Activated B cell treated with CpG ODN at 0.5 μM for 24 hours (primary cell): ENCODE measurements at places on chromosomes 12 and 14. TPM values are rescaled to one million over a fixed set of nuclear protein-coding genes. Genes with fewer than 3 reads are reported as not detected.

DNA sequence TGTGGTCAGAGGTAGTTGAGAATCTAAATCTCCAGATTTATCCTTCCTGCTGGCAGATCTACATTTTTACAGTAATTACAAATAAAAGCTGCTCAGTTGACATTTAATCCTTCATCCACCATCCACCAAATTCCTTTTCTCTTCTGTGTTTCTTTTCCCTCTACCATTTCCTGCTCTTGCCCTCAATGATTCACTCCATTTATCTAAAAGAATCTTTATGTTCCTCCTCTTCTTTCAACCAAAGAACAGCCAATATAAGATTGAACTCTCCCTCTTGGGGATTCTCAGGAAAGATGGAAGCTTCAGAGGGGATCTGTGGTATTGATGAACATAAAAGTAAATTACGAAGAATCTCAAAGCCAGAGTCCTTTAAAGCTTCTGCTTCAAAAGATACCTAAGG is 4.4 kb downstream of the MAP4K5 start:
- peaks cover 67% of the 10 kb centered on the region for H3K4me1 ChIP-seq
- H3K36me3 ChIP-seq: peaks cover 11% of the 10 kb centered on the region
- H3K27ac ChIP-seq: no peak overlapping the region
- no peaks in the 10 kb centered on the region for H3K27me3 ChIP-seq
- DNase-seq: no peak

DNA sequence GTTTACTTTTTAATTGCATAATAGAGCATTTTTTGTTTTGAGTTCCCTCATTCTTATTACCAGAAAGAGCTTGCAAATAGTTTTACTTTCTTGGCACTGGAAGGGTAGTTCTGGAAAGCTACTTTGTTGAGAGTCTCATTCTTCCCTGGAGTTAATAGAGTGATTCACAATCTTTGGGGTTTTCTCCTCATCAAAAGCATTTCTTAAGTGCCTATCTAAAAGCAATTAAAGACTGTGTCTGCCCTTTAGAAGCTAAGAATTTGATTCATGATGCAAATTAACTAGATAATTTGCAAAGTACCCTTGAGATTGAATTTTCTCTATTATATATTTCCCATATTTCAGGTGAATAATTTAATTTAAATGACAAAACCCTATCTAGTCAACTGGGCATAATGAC is 8.1 kb upstream of the BMAL2 start:
- H3K27me3 ChIP-seq: no peaks in the 10 kb centered on the region
- no peak overlapping the region for H3K4me3 ChIP-seq
- no peak overlapping the region for H3K27ac ChIP-seq
- H3K4me1 ChIP-seq: no peaks in the 10 kb centered on the region
- peaks cover 26% of the 10 kb centered on the region for H3K36me3 ChIP-seq
- DNase-seq: no peak

- no peaks in the 10 kb centered on the region for H3K4me1 ChIP-seq
- no peaks in the 10 kb centered on the region for H3K36me3 ChIP-seq
- H3K27me3 ChIP-seq: peaks cover 2% of the 10 kb centered on the region
- no peak for DNase-seq
- no peak overlapping the region for H3K4me3 ChIP-seq
Measured at GRCh38 chr12:58459191-58459590, 461.1 kb downstream of the LRIG3 start.

GRCh38 chr12:113478351-113479011 is 6.8 kb upstream of the LHX5 start:
- no peaks in the 10 kb centered on the region for H3K36me3 ChIP-seq
- no peak overlapping the region for H3K4me3 ChIP-seq
- no peak for DNase-seq
- H3K27me3 ChIP-seq: peaks cover 76% of the 10 kb centered on the region
- H3K4me1 ChIP-seq: peaks cover 14% of the 10 kb centered on the region

- no peak within 1 kb of the TSS for H3K27ac ChIP-seq
- H3K27me3 ChIP-seq: peaks cover 38% of the 10 kb centered on the region
- no peaks in the 10 kb centered on the region for H3K36me3 ChIP-seq
- peak; percentile 63 for DNase-seq
Measured at GRCh38 chr14:69574263-69574953, at the start of gene CCDC177. CCDC177 (minus strand) TSS chr14:69574871; CDS start chr14:69573622, 1,249 bp downstream.

DNA sequence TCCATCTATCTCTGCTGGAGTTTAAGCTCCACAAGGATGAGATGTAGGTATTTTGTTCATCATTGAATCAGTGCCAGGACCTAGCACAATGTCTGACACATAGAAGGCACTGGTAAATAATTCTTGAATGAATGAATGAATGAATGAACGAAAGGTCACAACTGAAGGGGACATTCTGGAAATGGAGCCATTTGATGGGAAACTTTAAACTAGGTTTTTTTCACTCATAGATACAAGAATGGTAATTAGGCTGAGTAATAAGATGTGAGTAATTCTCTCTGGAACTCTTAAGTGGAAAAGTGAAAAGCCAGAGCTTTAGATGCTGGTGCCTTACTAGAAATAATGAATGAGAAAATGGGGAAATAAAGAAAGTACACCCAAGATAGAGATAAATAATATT is 44.3 kb downstream of the SCN8A start:
- no peak overlapping the region for H3K27ac ChIP-seq
- no peaks in the 10 kb centered on the region for H3K36me3 ChIP-seq
- no peaks in the 10 kb centered on the region for H3K4me1 ChIP-seq
- peaks cover 10% of the 10 kb centered on the region for H3K27me3 ChIP-seq
- H3K4me3 ChIP-seq: no peak overlapping the region
- DNase-seq: no peak

GRCh38 chr14:99519347-99519881 is 38.2 kb downstream of the CCNK start:
- no peak overlapping the region for H3K27ac ChIP-seq
- no peaks in the 10 kb centered on the region for H3K27me3 ChIP-seq
- H3K36me3 ChIP-seq: no peaks in the 10 kb centered on the region
- no peak overlapping the region for H3K4me3 ChIP-seq
- DNase-seq: no peak

GRCh38 chr12:44876544-44877410 is 662 bp upstream of the NELL2 start:
- peak overlapping the region; percentile 84 for H3K4me3 ChIP-seq
- no peak overlapping the region for H3K27ac ChIP-seq
- H3K27me3 ChIP-seq: peaks cover 33% of the 10 kb centered on the region

DNA sequence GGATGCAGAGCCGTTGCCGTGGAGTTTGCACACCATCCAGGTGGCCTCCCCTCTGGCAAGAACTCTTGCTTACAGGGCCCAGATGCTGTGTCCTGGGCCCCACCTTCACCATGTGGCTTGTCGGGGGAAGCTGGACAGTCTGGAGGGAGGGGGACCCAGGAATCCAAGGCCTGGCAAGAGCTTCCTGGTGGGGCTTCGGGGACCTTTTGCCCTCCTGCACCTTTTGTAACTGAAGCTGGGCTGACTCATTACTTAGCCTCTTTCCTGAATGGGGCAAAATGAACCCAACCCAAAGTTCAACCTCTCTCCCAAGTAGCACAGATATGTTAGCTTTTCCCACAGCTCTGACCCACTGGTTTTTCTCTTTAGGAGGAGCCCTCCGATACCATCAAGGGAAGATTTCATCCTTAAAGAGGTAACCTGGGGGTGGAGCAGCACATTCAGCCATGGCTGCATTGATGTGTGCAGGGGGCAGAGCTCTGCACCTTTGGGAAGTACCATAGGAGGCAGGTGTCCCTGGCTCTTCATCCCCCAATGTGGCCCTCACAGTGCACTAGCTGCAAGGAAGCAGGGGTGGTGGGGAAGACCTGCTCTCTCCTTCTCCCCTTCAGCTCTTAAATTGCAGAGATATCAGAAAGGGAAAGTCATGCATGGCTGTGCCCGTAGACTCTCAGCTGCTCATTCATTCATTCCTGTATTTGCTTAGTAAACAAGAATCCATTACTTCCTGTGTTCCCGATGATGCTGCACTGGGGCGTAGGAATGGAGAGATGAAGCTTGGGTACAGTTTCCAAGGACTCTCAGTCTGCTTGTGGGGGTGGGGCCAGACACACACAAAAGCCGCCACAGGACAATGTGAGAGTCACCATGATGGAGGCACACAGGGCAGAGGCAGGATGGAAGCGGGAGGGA is 13.0 kb downstream of the MVK start:
- H3K27ac ChIP-seq: no peak overlapping the region
- no peak for DNase-seq
- H3K4me3 ChIP-seq: no peak overlapping the region
- peaks cover 61% of the 10 kb centered on the region for H3K36me3 ChIP-seq

DNA sequence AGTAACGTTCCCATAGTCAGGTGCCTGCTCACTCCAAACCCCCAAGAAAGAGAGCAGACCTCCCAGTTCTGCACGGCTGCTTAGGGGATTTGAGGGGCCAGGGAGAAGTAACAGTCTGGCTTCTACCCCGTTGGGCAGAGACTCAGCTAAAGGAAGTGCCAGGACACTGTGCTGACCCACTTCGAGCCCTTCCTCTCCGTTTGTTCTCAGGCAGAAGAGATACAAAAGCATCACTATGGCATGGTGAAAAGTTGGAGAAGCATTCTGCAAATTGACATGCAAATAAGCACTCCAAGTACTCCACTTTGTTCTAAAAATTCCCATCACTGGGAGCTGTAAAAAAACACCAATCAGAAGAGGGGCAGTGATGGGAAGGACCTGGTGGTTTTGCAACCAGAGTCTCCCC is 239.1 kb downstream of the EGLN3 start:
- no peaks in the 10 kb centered on the region for H3K36me3 ChIP-seq
- DNase-seq: no peak
- no peaks in the 10 kb centered on the region for H3K27me3 ChIP-seq

- DNase-seq: no peak
- no peak overlapping the region for H3K27ac ChIP-seq
- H3K4me3 ChIP-seq: no peak overlapping the region
- no peaks in the 10 kb centered on the region for H3K27me3 ChIP-seq
- H3K4me1 ChIP-seq: no peaks in the 10 kb centered on the region
Measured at GRCh38 chr12:105967038-105967776, 171.5 kb downstream of the NUAK1 start.

DNA sequence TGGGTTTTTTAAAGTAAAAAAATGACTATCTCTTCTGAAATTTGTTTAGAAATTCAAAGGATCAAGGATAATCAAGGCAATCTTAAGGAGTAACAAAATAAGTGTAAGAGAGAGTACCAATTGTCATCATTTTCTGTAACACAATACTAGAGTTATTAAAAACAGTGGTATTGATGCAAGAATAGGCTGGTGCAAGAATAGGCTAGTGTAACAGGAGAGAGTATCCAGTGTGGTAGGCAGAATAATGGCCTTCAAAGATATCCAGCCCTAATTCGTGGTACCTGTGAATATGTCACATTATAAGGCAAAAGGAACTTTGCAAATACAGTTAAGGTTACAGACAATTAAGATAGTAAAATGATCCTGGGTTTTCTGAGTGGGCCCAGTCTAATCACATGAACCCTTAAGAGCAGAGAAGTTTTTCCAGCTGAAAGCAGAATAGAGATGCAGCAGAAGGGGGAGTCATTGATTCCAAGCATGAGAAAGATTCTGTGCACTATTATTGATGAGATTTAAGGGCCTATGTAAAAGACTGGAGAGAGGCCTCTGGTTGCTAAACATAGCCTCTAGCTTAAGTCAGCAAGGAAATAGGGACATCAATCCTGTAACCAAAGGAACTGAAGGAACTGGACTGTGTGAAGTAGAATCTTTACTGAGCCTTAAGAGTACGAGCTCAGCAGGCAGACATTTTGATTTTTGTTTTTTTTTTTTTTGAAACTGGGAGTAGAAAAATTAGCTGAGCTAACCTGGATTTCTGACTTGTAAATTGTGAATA is 134.1 kb downstream of the GPHN start:
- no peaks in the 10 kb centered on the region for H3K36me3 ChIP-seq
- H3K4me1 ChIP-seq: peaks cover 5% of the 10 kb centered on the region
- no peaks in the 10 kb centered on the region for H3K27me3 ChIP-seq
- no peak for DNase-seq

DNA sequence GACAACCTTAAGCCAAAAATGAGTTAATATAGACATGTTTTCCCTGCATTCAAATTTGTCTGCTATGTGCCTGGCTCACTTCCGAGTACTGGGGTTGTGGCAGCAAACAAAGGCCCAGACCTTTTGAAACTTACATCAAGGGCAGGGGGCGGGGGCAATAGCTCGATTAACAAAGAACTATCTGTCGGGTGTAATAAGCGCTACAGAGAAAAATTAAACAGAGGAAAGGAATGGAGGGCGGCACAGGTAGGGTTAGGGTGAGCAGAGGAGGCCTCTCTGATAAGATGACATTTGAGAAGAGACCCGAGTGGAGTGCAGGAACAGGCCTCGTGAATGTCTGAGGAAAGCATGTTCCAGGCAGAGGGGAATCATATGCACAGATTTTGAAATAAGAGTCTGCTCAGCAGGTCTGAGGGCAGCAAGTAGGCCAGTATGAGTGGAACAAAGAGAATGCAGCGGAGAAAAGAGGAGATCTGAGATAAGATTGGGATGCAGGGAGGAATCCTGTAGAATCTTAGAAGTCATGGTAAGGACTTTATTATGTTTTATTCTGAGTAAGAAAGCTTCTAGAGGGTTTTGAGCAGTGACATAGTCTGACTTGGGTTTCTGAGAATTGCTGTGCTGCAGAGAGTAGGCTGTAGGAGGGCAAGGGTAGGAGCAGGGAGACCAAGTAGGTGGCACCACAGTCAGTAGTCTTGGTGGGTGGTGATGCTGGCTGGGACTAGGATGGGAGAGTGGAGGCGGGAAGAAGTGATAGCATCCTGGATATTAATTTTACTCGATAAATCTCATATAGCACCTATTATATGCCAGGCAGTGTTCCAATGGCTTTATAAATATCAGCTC is 52.6 kb downstream of the BICDL1 start:
- H3K27ac ChIP-seq: no peak overlapping the region
- H3K4me1 ChIP-seq: no peaks in the 10 kb centered on the region
- no peak overlapping the region for H3K4me3 ChIP-seq
- no peaks in the 10 kb centered on the region for H3K27me3 ChIP-seq
- peaks cover 2% of the 10 kb centered on the region for H3K36me3 ChIP-seq
- no peak for DNase-seq

DNA sequence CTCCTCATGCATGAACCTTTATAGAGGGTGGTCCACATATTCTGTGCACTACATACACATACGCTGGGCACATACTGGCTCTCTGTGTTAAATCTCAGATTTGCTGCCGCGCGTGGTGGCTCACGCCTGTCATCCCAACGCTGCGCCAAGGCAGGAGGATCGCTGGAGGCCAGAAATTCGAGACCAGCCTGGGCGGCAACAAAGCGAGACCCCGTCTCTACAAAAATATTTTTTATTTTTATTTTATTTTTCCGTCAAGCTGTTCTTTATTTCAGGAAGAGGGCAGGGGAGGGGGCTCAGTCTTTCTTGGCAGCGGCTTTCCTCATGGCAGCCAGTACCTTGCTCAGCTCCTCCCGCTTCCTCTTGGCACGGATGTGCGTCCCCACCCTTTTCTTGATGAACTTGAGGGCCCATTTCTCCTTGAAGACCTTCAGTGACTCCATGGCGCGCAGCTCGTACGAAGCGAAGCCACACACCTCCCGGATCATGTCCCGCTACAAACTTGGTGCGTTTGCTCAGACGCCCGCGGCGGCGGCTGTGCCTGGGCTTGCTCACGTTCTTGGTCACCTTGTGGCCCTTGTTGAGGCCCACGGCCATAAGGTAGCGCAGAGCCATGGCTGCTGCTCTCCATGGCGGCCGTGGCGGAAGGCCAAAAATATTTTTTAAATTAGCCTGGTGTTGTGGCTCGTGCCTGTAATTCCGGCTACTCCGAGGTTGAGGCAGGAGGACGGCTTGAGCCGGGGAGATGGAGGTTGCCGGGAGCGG is 3.2 kb downstream of the DCAF4 start:
- no peak overlapping the region for H3K4me3 ChIP-seq
- no peak overlapping the region for H3K27ac ChIP-seq
- peaks cover 11% of the 10 kb centered on the region for H3K36me3 ChIP-seq
- H3K4me1 ChIP-seq: peaks cover 24% of the 10 kb centered on the region

- no peak overlapping the region for H3K4me3 ChIP-seq
- H3K27me3 ChIP-seq: no peaks in the 10 kb centered on the region
- H3K4me1 ChIP-seq: no peaks in the 10 kb centered on the region
- H3K27ac ChIP-seq: no peak overlapping the region
- no peaks in the 10 kb centered on the region for H3K36me3 ChIP-seq
Measured at GRCh38 chr14:39956372-39956771, 524.1 kb upstream of the FBXO33 start.

Gene FBRSL1
- 50.3 and 58.7 TPM in 2 replicates for total RNA-seq

Gene ITGA7
- 1.4 and 2.1 TPM in 2 replicates for total RNA-seq

Gene CLEC1B
- not detected in 2 replicates for total RNA-seq
